ENCODE measurements at places on chromosomes 13 and 19. TPM values are rescaled to one million over a fixed set of nuclear protein-coding genes. Genes with fewer than 3 reads are reported as not detected.

CD37 gene
- 5.6 TPM for total RNA-seq

ZNF470 gene
- total RNA-seq = 5.9 TPM

GNA15 gene
- 3.0 TPM for total RNA-seq

VSTM1 gene
- not detected for total RNA-seq

ATP11A gene
- total RNA-seq = 17.4 TPM

CADM4 gene
- 52.5 TPM for total RNA-seq

CEBPG gene
- 26.1 TPM for total RNA-seq

NCLN gene
- 20.2 TPM for total RNA-seq

PPM1N gene
- 3.2 TPM for total RNA-seq

CYP2A6 gene
- not detected for total RNA-seq

TJP3 gene
- total RNA-seq = 0.78 TPM

ZNF583 gene
- total RNA-seq = 12.5 TPM

ZNF850 gene
- total RNA-seq = 1.9 TPM

TUBA3C gene
- total RNA-seq = not detected

EBI3 gene
- not detected for total RNA-seq

BCL3 gene
- total RNA-seq = 14.3 TPM

CGB8 gene
- not detected for total RNA-seq

ACP7 gene
- 0.08 TPM for total RNA-seq

PALM gene
- total RNA-seq = 111 TPM

VSTM2B gene
- total RNA-seq = not detected

B3GNT8 gene
- 2.3 TPM for total RNA-seq

COL4A1 gene
- 618 TPM for total RNA-seq

ZIC5 gene
- total RNA-seq = not detected

ACP5 gene
- 12.0 TPM for total RNA-seq

LRRC4B gene
- 5.0 TPM for total RNA-seq

APBA3 gene
- total RNA-seq = 30.4 TPM

All from gastroesophageal sphincter (tissue), 4 donors.